ENCODE measurements at places on chromosomes 3 and 15.

- DNase-seq, result no peak
Observed at GRCh38 chr3:105255350-105255749, 111.4 kb upstream of the ALCAM start.

DNA sequence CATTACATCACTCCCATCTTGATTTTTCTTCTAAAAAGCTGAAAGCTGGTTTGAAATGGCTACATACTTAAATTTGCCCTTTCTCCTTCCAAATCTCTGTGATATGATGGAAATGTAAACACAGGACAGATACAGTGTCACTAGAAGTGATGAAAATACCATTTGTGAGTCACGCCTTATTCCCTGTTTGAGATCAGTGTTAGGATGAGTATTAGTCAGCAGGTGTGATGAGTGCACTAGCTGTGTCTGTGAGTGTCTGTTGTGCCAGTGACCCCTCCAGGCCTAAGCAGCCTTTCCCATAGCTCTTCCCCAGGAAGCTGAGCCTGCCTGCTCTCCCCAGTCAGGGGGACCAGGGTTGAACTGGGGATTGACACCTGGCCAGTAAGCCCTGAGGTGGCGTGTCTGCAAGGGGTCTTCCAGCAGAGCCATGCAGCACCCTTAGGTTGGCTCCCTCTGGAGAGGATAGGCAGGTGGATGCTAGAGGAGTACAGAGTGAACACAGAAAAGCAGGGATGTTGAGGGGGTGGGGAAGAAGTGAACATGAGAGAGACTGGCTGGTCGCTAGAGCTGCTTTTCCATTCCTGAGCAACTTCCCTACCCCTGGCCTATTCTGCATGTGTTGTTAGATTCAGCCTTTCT is 92.0 kb downstream of the PDE8A start:
- DNase-seq, result peak; percentile 9

DNA sequence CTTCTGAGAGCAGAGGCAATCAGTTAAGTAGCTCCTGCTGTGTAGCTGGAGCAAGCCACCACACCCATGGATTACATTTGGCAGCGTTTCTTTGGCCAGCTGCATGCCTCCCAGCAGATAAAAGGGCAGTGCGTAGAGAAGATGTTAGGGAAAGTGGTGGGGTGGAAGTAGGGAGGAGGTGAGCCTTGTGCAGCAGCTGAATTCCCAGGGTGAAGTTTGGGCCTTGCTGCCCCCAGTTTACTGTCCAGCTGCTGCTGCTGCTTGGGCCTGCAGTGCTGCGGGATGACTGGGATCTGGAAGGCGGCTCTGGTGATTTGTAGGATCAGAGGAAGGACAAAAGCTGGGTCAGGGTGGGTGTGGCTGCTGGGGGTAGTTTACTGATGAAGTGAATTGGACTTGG is 318.7 kb upstream of the C2CD4B start:
- no peak for DNase-seq

GRCh38 chr15:58777107-58777506 is 6.0 kb downstream of the MINDY2 start:
- DNase-seq, result no peak

GRCh38 chr3:65497846-65498245 is 540.9 kb downstream of the MAGI1 start:
- DNase-seq, result no peak

GRCh38 chr3:81437683-81438082 is 323.8 kb downstream of the GBE1 start:
- DNase-seq, result no peak

- DNase-seq, result no peak
Observed at GRCh38 chr3:168952551-168952950, 711.0 kb downstream of the MECOM start.

DNA sequence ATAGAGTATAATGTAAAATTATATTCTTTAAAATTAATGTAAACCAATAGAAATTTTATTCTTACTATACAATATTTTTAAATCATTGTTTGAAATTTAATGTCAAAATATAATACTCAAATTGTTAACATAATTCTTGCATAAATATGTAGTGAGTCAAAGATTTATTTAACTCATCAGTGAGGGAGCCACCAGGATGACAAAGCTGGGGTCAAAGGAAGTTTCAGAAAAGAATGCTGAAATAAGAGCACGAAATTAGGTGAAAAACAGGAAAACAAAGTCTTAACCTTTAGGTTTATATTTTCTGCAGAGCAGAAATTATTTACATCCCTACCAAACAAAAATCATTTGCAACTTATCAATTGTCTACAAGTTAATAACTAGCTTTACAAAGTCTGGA is 74.1 kb downstream of the DIPK2A start:
- DNase-seq, result no peak

DNA sequence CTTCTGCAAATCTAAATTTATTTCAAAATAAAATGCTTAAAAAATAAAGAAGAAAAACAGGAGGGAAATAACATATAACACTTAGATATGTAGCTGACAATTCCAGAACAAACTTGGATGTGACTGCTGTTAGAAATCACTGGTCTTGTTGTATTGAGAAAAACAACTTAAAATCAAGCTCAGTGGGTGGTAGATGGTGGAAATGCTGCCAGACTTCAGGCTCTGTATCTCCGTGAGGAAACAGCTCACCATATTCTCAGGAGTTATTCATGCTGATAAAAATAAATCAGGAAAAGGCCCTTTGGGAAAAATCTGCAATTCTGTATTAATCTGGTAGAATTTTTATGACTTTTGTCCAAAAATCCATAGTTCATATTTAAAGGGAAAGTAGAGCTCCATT is 477.6 kb downstream of the RAP2B start:
- DNase-seq, result no peak

DNA sequence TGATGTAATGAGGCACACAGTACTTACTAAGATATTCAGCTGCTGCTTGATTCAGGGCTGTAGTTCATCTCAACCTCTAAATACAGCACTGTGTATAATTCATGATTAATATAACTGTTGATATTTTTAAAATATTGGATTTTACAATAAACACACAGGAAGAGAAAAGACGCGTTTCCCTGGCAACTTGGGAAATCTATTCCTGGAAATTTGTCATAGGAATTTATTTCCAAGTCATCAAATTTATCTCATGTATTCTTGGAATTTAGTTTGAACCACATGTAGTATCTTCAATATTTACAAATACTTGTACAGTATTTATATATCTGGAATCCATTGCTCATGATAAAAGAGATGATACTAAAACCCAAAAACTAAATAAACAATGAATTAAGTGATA is 30.6 kb downstream of the EPHA3 start:
- DNase-seq, result no peak

DNA sequence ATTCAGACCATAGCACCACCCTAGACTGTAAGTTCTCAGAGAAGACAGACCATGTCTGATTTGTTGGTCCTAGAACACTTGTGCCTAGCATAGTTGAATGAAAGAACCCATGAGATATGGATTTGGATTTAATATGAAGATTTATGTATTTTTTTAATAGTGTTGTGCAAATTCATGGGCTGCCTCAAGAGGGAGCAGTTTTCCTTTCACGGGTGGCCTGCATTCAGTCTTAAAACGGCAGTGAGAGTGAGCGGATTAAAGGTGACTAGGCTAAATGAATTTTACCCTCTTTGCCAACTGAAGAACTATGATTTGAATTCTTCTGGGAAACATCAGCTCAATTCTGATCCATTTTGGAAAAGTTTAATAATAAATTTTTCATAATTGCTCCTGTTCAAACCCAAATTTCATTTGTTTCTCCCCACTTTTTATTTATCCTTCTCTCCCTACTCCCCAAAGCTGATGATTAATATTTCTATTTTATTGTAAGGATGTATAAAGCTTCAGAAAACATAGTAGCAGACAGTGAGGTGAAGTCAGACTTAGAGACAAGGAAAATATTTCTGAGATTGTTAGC is 67.3 kb downstream of the MORC1 start:
- no peak for DNase-seq

- DNase-seq, result peak; percentile 69
Observed at GRCh38 chr15:69523010-69524001, 70.7 kb downstream of the RPLP1 start.

- DNase-seq, result no peak
Observed at GRCh38 chr3:44954962-44955361, 21.0 kb downstream of the ZDHHC3 start.

DNA sequence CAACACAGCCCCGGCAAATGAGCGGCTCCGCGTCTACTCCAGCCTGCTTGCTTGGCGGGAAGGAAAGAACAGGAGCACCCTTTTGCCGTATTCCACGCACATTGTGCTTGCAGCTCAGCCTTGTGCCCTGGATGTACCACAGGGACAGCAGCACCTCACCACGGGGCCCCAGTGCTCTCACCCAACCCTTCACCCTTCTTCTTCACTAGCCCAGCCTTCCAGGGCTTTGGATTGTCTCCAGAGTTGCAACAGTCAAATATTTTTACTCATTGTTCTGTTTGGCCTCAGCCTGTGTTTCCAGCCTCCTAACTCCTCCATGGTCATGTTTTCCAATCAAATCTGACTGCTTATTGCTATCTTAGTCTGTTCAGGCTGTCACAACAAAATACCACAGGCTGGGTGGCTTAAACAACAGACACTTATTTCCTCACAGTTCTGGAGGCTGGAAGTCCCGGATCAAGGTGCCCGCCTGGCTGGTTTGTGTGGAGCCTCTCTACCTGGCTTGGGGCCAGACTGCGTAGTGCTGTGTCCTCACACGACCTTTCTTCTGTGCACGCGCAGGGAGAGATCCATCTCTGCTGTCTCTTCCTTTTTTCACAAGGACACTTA is 79.2 kb upstream of the ABHD17C start:
- DNase-seq, result no peak

GRCh38 chr3:99145031-99145430 is 243.5 kb upstream of the DCBLD2 start:
- DNase-seq, result no peak

DNA sequence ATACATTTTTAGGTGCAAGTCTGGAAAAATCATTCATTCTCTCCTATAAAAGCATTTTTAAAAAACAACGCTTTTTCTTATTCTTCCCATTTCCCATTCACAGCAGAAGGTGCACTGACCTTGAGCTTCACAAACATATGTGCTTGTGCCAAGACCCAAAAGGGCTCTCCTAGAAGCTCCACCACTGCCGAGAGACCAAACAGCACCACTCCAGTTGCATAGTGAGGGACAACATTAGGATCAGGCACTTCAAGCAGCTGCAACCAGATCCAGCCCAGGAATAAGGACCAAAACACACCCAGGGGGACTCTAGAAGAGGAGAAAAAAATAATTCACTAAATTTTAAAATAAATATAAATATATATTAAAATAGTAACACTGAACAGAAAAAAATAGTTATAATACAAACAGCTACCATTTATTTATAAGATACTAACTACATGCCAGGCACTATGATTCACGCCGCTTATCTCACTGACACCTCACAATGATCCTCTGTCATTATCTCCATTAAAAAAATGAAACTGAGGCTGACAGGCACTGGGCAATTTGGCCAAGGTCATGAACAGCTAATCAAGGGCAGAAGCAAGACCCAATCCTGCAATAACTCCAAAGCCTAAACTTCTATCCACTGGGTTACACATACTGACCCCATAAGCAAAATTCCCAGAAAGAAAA is 7.8 kb downstream of the RFT1 start:
- DNase-seq, result no peak

GRCh38 chr3:12415014-12415680 is 69.1 kb upstream of the TSEN2 start:
- no peak for DNase-seq

DNA sequence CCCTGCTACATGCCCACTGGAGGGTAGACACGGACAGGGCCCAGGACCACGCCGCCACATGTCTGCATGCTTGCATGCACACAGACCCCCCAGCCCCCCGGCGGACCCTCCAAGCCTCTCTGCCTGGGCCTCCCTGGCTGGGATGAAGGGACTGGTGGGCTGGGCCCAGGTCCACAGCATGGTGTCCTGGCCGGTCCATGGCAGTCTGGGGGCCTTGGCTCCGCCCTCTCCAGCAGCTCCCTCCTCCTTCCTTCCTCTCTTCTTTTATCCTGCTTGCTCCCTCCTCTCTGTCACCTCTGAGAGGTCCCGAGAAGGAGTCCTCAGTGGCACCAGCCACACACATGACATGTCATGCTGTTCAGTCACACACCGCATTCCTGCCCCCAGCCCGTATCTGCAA is 24.5 kb downstream of the DUSP7 start:
- no peak for DNase-seq

- no peak for DNase-seq
Observed at GRCh38 chr3:159882367-159882766, 106.3 kb upstream of the IL12A start.

- peak; percentile 39 for DNase-seq
Observed at GRCh38 chr3:197031315-197032285, 2.0 kb upstream of the MELTF start.

- DNase-seq, result no peak
Observed at GRCh38 chr3:54056521-54056920, 65.8 kb upstream of the CACNA2D3 start.

GRCh38 chr15:58306591-58307312 is 125.0 kb upstream of the LIPC start:
- no peak for DNase-seq

DNA sequence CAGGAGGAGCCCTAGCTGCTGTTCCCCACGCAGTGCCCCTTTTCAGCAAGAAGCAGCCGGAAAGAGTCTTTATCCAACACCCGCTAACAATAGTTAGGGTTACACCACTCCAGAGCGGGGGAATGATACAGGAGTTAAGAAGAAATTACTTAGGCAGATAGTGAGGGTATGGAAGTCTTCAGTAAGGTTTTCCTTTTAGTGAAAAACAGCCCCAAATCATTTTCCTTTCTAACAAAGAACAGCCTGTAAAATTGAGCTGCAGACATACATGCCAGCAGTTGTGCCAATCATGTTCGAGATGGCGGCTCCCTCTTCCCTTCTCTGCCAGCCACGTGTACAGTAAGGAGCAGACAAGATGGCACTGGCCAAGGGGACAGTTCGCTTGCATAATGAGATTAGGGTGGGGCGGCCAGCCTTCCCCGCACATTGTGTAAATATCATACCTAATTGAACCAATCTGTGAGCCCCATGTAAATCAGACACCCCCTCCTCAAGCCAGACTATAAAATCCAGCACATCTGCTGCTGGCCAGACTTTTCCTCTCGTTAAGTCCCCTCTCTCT is 18.5 kb upstream of the SENP5 start:
- DNase-seq, result no peak

DNA sequence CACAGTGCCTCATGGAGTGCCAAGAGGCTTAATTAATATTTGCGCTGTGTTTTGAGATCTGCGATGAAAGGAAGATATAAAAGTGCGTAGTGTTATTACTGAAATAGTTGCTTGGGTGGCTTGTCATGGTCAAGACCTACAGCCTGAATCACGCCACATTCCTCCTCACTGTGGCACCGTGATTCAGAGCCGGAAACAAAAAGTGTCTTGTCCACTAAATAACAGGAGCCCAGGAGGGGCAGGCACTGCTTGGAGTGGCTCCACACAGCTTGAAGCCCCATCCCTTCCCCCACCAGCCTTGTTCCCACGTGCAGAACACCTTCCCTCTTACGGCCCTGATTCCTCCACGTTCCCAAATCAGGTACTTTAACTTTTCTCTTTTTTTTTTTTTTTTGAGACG is 1.2 kb upstream of the LRRC15 start:
- DNase-seq, result no peak

- peak; percentile 57 for DNase-seq
Observed at GRCh38 chr3:38651153-38651789, 1.8 kb upstream of the SCN5A start.

Measured in stimulated activated CD4-positive, alpha-beta T cell treated with anti-CD3 and anti-CD28 coated beads, TNF-alpha, amount 100 ng/mL, for 48 hours (primary cell).